ENCODE measurements at places on chromosomes 3 and 15. TPM values are rescaled to one million over a fixed set of nuclear protein-coding genes. Genes with fewer than 3 reads are reported as not detected.

DNA sequence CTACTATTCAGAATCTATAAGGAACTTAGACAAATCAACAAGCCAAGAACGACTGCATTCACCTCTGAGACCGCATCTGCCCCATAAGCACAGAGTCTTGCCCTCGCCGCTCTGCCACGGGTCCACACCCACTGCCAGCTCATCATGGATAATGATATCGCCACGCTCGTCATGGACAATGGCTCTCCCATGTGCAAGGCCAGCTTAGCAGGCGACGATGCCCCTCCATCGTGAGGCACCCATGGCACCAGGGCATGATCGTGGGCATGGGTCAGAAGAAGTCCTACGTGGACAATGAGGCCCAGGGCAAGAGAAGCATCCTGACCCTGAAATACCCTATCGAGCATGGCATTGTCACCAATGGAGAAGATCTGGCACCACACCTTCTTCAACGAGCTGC is 92.1 kb upstream of the FXR1 start:
- DNase-seq = no peak

DNA sequence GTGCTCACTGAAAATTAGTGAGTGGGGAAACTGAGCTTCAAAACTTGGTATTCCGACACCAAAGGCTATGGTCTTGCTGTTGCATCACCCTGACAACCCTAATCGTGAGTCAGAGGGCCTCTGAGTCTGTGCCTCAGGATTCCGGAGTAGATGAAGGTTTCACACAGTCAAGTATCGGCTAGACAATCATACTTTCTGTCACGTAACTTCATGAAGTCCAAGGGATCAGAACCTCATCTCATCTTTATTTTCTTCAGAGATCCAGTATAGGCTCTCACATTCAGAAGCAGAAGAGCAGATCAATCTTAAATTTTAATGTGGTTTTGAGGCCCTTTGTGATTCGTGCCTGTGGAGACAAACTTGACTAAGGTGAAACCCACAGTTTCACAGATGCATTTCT is 26.1 kb upstream of the NECTIN3 start:
- DNase-seq = no peak

NR1I2 gene
- 0.26 TPM for polyA plus RNA-seq

GRCh38 chr3:111846039-111846438 is 13.0 kb upstream of the PHLDB2 start:
- DNase-seq = no peak

DNA sequence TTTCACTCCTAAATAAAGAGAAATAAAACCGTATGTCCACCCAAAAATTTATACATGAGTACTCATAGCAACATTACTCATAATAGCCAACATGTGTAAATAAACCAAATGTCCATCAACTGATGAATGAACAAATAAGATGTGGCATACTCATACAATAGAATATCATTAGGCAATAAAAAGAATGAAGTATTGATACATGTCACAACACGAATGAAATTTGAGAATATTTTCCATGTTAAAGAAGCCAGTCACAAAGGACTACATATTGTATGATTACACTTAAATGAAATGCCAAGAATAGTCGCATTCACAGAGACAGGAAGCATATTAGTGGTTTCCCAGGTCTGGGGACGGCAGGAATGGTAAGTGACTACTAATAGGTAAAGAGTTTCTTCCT is 869.2 kb downstream of the IGSF11 start:
- no peak for DNase-seq

GRCh38 chr15:41490355-41490754 is 3.3 kb upstream of the ITPKA start:
- DNase-seq = no peak

DNA sequence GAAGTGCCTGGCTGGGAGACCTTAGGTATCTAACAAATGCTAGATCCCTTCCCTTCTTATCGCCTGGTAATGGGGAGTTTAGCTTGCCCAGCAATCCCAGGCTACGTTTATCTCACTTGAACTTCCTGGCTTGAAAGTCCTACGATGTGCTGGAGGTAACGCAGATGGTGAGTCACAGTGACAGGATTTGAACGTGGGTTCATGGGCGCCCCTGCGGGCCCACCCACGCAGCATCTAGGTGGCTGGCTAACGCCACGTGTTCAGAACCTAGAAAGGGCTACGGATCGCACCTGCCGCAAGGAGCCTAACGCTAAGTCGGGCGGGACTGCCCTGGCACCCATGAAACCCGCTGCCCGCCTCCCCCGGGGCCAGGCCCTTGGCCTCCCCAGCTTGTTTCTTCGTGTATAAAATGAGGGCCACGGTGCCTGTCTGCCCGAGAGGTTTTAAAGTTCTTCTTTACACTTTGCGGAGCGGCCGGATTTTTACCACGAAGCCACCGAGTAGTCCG is 600 bp upstream of the USP3 start:
- DNase-seq = peak; percentile 85

DNA sequence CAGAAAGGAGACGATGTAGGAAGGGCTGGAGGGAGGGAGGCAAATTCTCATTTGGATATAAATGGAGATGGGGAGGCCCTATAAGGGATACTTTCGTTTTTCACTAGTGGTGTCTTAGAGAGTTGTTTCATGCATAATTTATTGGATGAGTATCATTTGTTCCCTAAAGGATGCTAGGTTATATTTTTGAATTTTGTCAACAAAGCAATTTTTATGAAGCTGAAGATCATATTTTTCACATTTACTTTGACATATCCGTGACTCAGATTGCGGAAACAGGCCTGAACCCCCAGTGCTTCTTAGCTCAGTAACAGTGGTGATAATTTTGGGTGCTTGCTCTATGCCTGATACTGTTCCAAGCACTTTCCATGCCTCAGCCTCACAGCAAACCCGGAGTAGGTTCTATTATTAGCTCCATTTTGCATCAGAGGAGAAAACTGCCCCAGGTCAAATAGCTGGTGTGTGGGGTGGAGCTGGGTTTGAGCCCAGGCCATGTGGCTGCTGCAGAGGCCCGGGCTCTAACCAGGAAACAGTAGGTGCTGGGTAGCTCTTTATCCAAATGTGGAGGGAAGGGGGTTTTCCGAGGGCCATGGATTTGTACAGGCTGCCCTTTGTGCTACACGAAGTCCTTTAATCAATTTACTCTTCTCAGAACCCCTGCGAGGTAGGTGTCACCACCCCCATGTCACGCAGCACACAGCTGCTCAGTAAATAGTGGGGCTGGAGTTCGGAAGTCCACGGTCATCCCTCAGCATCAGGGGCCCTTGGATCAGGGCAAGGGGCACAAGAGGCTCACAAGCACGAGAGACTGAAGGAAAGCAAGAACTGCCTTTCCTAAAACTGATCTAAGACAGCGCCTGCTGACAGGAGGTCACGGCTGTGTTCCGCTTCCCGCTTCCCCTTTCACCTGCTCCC is 99.1 kb downstream of the SLC49A4 start:
- DNase-seq = no peak

DNA sequence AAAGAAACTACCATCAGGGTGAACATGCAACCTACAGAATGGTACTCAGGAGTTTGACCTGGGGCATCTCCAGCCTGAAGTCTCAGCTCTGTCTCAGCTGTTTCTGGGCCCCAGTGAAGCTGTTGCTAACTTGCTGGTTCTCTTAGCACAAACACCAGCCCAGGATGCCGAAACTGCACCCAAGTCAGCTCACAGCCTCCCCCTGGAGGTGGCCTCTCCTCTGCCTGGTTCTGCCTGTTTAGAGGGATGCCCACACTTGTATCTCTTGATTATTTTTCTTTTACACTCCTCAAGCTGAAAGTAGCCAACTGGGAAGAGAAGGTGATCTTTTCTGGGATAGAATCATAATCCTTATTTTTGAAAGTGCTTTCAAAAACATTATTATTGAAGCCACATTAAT is 289.0 kb upstream of the RASGRP1 start:
- DNase-seq = no peak

SPESP1 gene
- 0.61 TPM for polyA plus RNA-seq
